ENCODE measurements at places on chromosomes 2 and 18.
A peak's percentile ranks its signal among the peaks of the same experiment; 100 is the strongest.

GRCh38 chr2:151357359-151357758, at the start of gene TNFAIP6:
TSS of gene TNFAIP6 (plus strand) at chr2:151357592. CDS start at chr2:151357667, 75 bp downstream.
- no peak for DNase-seq

DNA sequence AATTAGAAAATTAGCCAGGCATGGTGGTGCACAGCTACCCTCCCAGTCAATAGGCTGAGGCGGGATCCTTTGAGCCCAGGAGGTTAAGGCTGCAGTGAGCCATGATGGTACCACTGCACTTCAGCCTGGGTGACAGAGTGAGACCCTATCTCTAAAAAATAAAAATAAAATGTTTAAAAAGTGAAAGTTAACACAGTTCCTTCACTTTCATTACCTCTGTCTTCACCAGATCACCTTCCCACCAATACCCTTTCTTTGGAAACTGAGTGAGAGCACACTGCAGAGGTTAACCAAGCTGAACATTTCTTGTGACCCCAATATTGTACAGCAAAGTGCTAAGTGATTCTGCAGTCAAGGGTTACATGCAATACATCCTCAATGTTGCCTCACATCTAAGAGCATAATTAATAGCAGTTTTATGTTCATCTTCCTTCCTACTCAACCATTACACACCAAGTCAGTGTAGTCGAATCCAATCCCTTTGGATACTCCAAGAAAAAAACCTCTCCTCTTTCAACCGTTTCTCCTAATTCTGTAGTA, 1.7 kb downstream of the L3MBTL4 start:
- no peak for DNase-seq

GRCh38 chr2:39620067-39620466, 45.6 kb upstream of the TMEM178A start:
- no peak for DNase-seq

- DNase-seq, result peak; percentile 69
Observed at GRCh38 chr2:106159866-106160785, 34.0 kb downstream of the UXS1 start.

- DNase-seq, result no peak
Observed at GRCh38 chr18:44715842-44716241, 35.2 kb downstream of the SETBP1 start.

DNA sequence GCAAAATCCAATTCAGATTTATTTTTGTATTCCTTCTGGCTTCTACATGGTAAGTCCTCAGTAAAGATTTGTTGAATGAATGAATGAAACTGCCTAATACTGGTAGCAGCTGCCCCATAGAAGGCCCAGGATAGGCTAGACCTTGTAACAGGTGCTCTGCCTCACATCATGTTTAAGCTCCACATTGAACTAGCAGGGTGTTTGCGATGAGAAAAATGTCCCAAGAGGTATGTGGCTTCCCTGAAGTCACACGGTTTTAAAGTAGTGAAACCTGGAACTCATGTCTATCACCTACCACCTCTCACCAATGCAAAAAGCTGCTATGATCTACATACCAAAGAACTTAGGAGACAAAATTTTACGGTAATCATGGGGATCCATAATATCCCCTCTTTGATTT, 765 bp upstream of the LHCGR start:
- no peak for DNase-seq

- DNase-seq, result no peak
Observed at GRCh38 chr2:239688122-239688681, 287.4 kb upstream of the HDAC4 start.
